Stimulated activated CD4-positive, alpha-beta T cell treated with anti-CD3 and anti-CD28 coated beads, Interleukin-12 subunit alpha, Interleukin-12 subunit beta, amount 100 ng/mL, for 48 hours (primary cell): ENCODE measurements at places on chromosomes 1 and 21.
A peak's percentile ranks its signal among the peaks of the same experiment; 100 is the strongest.

DNA sequence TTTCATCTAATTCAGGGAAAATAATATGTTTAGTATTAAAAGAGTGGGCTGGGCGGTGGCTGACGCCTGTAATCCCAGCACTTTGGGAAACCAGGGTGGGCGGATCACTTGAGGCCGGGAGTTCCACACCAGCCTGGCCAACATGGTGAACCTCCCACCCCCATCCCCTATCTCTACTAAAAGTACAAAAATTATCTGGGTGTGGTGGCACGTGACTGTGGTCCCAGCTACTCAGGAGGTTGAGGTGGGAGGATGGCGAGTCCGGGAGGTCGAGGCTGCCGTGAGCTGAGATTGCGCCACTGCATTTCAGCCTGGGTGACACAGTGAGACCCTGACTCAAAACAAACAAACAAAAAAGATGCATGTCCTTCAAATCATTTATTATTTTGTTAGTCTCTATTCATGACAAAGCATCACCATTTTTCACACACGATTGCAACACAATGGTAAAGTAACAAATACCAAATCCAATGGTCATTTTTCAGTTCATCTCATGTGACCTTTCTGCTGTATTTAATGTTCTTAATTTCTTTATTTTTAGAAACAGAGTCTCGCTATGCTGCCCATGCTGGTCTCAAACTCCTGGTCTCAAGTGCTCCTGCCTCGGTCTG is 1.0 kb downstream of the MSH4 start:
- no peak for DNase-seq

GRCh38 chr1:57536749-57537423 is 113.0 kb upstream of the DAB1 start:
- DNase-seq = no peak

GRCh38 chr1:218031901-218032300 is 253.2 kb upstream of the RRP15 start:
- DNase-seq = no peak

GRCh38 chr1:230356190-230356589 is 69.9 kb downstream of the PGBD5 start:
- no peak for DNase-seq

DNA sequence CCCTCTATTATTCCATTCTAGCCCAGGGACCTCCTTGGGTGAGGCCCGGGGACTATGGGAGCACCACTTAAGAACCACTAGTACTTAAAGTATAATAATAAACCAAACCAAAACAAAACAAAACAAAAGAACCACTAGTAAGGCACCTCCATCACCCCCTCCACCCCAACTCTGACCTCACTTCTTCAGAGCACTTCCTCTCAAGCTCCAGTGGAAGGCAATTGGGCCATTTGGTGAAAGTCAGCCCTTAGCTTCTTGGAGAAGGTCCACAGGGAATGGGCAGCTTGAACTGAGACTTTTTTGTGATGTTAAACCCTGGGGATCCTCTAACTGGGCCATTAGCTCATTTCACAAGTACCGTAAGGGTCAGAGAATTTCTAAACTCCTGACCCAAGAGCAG is 237.3 kb downstream of the RHOU start:
- DNase-seq = no peak

GRCh38 chr1:158830904-158831507 is at the start of gene MNDA:
MNDA (plus strand) TSS chr1:158831351; CDS start chr1:158842154, 10,803 bp downstream.
- no peak for DNase-seq

DNA sequence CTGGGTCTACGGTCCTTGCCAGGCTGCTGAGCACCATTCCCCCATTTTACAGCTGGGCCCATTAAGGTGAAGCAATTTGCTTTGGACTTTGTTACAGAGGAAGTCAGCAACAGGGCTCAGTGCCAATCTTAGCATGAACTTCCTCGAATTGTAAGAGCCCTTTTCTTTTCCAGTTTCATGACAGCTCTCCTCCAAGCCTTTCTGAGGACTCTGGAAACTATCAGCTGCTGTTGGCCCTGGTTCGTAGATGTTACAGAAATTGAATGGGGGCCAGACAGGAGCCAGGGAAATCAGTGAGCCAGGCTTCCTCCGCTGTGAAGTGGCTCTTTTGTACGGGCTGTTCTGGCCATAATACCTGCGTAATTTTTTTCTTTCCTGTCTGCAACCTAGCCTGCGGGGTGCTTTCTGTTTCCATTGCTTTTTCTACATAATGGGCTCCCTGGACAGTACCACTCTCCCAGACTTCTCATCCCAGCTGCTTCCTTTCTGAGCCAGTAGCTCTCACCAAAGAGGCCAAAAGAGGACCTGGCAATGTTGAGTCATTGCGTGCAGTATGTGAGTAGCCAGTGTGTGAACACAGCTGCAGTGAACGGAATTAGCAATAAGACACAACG is 386.3 kb downstream of the DISC1 start:
- no peak for DNase-seq

DNA sequence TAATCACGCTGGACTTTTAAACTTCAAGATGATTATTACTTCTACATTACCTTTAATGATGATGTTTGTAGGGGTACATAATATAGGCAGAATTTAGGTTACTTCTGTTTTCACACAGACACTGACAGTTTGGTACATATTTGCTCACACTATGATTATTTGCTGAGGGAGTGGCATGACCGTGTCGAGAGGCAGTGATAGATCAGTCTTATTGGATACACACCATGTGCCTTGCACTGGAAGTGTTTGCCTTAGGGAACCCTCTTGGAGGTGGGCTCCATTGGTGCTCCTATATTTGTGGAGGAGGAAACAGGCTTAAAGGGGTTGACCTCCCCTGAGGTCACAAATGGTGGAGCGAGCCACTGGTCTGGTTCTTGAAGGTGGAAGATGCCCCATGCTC is 132.1 kb downstream of the PRDM2 start:
- no peak for DNase-seq

- DNase-seq = no peak
Observed at GRCh38 chr1:45836451-45836850, 33.0 kb downstream of the MAST2 start.

- DNase-seq = no peak
Observed at GRCh38 chr1:115536279-115536816, 105.4 kb upstream of the VANGL1 start.

DNA sequence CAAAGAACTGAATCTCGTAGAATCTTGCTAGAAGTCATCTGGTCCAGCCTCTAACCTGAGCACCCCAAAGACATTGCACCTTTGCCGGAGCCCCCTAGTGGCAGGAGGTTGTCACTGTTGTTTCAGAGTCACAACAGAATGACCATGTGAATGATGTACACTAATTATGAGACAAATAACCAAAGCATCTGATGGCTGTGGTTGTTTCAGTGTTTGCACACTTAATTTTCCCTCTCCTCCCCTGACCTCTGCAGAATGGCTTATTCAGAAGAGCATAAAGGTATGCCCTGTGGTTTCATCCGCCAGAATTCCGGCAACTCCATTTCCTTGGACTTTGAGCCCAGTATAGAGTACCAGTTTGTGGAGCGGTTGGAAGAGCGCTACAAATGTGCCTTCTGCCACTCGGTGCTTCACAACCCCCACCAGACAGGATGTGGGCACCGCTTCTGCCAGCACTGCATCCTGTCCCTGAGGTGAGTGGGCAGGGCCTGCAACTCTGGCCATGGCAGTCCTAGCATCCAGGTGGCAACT is 26.4 kb downstream of the TRAF5 start:
- DNase-seq = peak; percentile 54

GRCh38 chr1:13759072-13759471 is 59.1 kb downstream of the PRDM2 start:
- no peak for DNase-seq

DNA sequence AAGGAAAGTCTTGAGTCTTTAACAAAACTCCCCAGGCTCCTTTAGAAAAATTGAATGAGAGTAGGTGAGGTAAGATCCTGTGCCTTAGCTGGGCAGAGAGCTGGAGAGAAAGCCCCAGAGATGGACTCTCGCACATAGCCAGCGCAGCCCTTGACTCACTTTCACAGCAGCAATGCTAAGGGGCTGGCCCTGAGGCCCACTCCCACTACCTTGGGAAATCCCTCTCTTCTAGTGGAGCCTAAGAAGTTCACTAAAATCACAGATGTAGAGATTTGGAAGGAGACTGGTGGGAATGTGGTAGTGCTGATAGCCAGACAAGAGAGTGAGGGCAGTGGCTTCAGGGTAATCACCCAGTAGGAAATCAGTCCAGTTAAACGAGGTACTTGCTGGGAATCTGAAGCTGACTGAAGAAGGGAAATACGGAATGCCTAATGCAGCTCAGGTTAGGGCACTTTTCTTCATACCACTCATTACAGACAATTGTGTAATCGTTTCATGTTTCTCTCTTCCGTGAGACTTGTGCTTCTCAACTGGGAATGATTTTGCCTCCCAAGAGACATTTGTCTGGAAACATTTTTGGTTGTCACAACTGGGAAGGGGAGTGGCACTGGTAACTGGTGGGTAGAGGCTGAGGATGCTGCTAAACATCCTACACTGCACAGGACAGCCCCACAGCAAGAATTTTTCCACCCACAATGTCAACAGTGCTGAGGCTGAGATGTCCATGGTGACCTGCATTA is 42.4 kb upstream of the LRRC8C start:
- DNase-seq = no peak

GRCh38 chr1:109229531-109230127 is 15.9 kb downstream of the SARS1 start:
- DNase-seq = no peak
